ENCODE measurements at places on chromosomes 11 and 22.
A peak's percentile ranks its signal among the peaks of the same experiment; 100 is the strongest.

GRCh38 chr11:59076876-59077571 lies 9.1 kb upstream of the GLYATL1B start:
- DNase-seq: no peak

DNA sequence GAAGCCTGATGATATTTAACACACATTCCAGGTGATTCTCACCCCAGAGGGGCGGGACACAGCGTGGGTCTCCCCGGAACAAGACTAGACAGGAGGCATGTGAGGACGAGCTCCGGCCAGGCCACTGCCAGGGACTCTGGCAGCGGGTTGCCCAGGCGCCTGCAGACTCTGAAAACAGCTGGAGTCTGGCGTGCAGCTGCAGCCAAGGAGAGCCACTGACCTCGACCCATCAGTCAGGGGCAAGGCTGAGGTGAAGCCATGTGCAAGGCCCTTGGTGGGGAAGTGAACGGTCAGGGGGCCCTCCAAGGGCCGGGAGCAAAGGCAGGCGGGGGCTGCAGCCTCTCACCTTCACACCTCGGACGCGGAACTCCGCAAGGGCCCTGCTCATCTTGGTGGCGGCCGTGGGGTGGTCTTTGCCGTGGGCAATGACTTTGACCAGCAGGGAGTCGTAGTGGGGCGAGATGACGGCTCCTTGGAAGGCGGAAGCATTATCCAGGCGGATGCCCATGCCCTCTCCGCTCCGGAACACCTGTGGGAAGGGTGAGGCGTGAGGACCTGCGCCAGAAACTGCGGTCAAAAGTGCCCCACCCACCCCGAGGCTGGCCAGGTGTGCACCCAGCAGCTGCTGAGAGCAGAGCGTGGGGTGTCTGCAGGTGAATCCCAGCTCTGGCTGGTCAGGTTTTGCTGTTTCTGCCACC lies 6.7 kb downstream of the LRFN4 start:
- DNase-seq: no peak

DNA sequence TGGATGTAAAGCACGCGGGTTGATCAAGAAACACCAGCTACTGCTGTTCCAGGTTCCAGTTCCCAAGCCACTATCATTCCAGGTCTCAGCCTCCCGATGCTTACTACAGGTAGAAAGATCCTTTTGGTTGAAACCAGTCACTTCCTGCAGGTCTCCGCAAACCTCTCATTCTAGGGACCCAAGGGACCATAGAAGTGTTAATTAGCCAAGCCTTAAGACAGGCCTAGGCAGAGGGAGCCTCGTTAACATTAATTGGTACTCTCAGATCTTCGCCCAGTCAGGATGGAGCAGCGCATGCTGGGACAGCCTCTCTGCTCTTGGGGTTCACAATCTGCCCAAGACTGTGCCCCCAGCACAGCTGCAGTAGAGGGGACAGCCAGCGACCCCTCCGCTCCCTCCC lies 11.2 kb upstream of the OAF start:
- no peak for DNase-seq

- no peak for DNase-seq
Observed at GRCh38 chr22:44005524-44005923, 18.6 kb upstream of the PARVB start.

- DNase-seq: no peak
Observed at GRCh38 chr11:115333121-115333520, 171.1 kb downstream of the CADM1 start.

- DNase-seq: no peak
Observed at GRCh38 chr11:120123946-120124345, 14.0 kb downstream of the TRIM29 start.

DNA sequence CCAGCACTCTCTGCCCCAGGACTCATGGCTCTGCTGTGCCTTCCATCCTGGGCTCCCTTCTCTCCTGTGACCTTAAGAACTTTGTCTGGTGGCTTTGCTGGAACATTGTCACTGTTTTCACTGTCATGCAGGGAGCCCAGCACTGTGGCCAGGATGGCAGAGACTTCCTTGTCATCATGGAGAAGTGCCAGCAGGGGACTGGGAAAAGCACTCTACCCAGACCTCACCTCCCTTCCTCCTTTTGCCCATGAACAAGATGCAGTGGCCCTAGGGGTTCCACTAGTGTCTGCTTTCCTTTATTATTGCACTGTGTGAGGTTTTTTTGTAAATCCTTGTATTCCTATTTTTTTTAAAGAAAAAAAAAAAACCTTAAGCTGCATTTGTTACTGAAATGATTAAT lies 2.9 kb upstream of the TTC36 start:
- no peak for DNase-seq

- DNase-seq: no peak
Observed at GRCh38 chr22:24954114-24954463, 1.6 kb downstream of the KIAA1671 start.

DNA sequence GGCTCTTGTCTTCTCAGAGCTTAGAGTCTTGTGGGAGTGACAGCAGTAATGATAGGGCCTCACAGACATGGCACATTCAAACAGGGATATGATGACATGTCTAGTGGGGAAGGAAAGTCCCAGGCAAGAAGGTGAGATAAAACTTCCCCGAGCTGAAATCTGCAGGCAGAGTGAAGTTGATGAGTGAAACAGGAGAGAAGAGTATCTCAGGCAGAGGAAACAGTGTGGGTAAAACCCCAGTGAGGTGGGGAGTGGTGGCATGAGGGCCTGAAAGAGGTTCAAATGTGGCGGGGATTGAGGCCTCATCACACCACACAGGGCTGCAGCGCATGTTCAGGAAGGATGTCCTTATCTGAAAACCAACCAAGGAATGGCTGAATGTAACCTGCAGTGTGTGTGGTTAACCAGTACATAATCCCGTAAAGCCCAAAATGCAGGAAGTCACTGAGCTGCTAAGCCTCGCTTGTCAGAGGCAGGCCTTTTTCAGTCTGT lies 153.8 kb upstream of the E2F8 start:
- no peak for DNase-seq

DNA sequence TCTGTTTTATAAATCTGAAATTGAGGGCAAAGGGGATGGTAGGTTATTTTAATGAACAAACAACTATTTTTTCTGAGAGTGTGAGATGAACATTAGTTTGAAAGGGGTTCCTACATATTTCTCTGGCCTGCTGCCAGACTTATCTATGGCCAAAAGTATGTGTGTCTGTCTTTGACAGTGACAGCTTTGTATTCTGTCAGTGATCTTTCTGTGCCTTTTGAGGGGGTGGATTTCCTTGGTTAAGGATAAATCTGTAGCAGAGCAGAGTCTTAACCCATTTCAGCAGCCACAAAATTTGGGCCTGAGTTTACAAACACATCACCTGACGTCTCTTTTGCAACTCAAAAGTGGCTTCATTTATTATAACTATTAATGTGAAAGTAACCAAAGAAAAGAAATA lies 30.9 kb downstream of the ZFTA start:
- DNase-seq: no peak

DNA sequence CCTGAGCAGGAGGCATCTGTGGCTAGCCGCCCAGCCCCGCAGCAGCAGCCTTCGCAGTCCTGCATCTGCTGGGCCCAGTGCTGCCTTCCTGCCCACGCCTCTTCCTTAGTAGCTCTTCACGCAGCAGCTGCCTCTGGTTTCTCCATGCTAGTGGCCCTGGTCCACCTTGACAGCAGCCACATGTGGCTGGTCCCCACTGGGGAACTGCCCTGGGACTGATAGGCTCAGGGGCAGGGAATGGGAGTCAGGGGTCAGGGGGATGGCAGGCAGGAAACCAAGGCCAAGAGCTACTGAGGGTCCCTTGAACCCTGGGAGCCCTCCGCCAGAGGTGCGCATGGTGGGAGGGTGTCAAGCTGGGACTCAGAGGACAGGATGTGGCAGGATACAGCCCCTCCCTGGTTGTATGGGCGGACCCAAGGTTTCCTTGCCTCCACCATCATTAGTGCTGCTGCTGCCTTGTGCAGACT lies 99.4 kb upstream of the PITPNB start:
- DNase-seq: peak; percentile 7

- peak; percentile 67 for DNase-seq
Observed at GRCh38 chr11:69443138-69443967, 38.1 kb upstream of the LINC01488 start.

DNA sequence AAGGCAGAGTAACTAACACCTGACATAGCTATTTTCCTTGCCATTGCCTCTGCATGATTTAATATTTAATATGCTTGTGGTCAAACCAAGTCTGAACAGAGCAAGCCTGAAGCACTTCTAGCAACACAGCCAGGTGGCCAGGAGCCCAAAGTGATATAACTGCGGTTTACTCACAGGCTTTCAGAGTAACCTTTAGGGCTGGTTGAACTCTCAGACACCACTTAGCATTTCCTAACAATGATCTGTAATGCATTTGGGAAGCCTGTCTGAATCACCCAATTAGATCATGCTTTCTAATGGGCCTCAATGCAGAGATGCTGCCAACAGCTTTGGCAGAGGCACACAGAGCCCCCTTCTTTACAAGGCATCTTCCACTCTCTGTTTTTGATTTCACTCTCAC lies 96.1 kb downstream of the FDX1 start:
- peak; percentile 48 for DNase-seq

- DNase-seq: no peak
Observed at GRCh38 chr11:45815747-45816146, 10.8 kb downstream of the SLC35C1 start.

GRCh38 chr11:22703591-22703990 lies 37.2 kb downstream of the GAS2 start:
- no peak for DNase-seq

- DNase-seq: no peak
Observed at GRCh38 chr11:77046060-77046501, 11.9 kb downstream of the B3GNT6 start.

- no peak for DNase-seq
Observed at GRCh38 chr11:79080551-79080950, 360.3 kb downstream of the TENM4 start.

- no peak for DNase-seq
Observed at GRCh38 chr11:67024410-67024809, 1.5 kb downstream of the SYT12 start.

- DNase-seq: no peak
Observed at GRCh38 chr22:41696703-41697102, 2.6 kb upstream of the MEI1 start.

DNA sequence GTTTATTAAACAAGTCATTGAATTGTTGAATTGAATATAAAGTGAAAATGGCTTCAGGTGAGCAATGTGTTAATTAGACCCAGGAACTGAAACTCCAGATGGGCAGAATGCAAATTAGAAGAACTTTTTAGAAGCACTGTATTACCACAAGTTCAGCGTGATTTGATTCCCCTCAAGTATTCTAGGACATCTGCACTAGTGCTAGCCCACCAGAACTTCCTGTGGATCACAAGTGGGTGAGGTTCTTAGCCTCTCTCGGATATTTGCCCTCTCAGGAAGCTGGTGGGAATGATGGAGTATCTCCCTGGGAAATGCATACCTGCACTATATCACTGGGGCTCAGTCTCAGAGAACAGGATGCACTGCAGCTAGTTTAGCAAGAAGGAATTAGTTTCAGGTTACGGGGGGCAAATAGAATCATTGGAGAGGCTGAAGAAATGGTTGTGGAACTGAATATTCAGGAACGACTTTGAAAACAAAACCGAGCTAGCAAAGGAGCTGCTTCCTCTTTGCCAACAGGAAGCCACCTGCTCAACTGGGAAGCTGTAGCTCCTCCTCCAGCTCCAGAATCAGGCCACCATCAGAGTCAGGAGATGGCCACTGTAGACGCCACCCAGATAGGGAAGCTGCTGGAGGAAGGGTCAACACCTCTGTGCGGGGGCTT lies 74.3 kb downstream of the DHCR7 start:
- DNase-seq: no peak

GRCh38 chr11:126124231-126124661 lies 61.6 kb upstream of the CDON start:
- no peak for DNase-seq

GRCh38 chr11:36088266-36088972 lies 144.6 kb downstream of the LDLRAD3 start:
- no peak for DNase-seq

GRCh38 chr11:77557553-77557952 lies 32.2 kb upstream of the AQP11 start:
- no peak for DNase-seq

DNA sequence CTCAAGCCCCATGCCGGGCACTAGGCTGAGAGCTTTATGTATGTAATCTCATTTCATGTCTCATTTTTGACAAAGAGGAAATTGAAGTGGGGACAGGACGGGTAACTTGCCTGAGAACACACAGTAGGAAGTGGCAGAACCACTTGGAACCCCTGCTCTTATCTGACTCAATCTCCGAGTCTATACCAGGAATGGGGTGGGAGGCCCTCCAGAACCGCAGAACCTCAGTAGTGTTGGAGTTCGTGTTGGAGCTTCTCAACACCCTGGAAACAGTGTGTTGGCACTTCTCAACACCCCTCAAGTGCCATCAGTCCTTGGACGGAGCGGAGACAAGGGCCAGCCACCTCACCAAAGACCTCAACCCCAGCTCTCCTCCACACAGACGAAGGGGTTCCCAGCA lies 38.8 kb upstream of the POLA2 start:
- DNase-seq: no peak

DNA sequence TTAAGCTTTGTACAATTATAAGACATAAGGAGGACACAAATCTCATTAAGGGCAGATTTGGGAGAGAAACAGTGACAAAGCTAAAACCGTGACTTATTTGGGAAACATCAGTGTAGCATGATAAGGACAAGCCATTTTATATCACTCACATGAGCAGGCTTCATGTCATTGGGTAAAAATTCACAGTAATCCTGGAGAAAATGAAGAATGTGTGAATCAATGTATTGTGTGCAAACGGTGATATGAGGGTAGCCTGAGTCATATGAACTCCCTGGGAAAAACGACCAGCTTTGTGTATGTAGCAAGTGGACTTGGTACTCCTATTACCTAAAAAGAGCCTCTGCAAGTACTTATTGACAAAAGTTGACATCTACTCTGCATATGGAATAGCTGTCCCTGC lies 6.0 kb upstream of the TRIM34 start:
- no peak for DNase-seq
